ENCODE measurements at places on chromosomes 16 and 17.

- DNase-seq: no peak
Observed at GRCh38 chr16:9055661-9056060, 35.8 kb upstream of the HAPSTR1 start.

GRCh38 chr16:50735629-50736122, 6.2 kb upstream of the CYLD start:
- no peak for DNase-seq

DNA sequence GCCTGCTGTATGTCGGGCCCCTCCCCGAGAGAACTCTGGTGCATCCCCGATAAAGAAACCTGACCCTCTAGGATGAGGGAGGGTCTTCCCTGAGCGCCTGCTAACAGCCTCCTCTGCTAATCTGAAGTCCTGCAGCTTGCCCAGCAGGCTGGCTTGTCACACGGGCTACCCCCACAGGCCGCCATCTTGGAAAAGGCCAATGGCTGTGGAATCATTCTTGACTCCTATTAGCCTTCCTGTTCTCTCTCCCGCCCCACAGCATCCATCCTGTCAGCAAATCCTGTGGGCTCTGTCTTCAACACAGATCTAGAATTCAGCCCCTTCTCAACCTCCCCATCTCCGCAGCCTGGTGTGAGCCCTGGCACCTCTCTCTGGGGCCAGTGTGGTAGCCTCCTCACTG, 12.0 kb downstream of the IL4R start:
- DNase-seq: no peak

DNA sequence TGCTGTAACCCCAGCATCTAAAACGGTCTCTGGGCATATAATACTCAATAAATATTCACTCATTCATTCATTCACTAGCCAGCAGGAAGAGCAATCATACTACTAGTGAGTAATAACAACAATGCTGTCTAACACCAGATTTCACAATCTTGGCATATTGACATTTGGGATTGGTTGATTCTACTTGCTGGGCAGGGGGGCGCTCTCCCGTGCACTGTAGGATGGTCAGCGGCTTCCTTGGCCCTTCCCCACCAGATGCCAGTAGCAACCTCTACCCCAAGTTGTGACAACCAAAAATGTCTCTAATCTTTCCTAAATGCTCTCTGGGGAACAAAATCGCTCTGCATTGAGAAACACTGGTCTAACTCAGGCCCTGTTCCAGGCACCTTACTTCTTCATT, 20.7 kb downstream of the WFDC1 start:
- no peak for DNase-seq

GRCh38 chr17:76091526-76092286, 11.9 kb downstream of the EXOC7 start:
- no peak for DNase-seq

- DNase-seq: no peak
Observed at GRCh38 chr16:4515611-4516233, 22.9 kb downstream of the CDIP1 start.

- no peak for DNase-seq
Observed at GRCh38 chr17:17142556-17142955, 63.6 kb downstream of the PLD6 start.

DNA sequence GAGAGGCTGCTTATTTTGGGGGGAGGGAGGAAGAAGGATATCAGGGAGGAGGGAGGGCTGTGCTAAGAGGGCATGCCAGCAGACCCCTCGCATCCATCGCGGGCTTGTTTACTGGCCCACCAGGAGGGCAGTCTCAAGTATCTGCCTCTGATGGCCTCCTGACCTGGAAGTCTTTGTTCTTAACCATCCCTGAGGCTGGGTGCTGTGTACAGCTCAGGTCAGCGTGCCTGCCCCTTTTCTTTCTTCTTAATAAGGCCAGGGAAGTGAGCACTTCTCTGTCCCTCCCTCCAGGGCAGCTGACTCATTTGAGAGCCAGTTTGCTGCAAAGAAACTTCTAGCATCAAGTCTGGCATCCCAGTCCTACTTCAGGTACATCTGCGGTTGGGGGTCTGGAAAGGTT, 157.0 kb downstream of the CCDC182 start:
- DNase-seq: no peak

DNA sequence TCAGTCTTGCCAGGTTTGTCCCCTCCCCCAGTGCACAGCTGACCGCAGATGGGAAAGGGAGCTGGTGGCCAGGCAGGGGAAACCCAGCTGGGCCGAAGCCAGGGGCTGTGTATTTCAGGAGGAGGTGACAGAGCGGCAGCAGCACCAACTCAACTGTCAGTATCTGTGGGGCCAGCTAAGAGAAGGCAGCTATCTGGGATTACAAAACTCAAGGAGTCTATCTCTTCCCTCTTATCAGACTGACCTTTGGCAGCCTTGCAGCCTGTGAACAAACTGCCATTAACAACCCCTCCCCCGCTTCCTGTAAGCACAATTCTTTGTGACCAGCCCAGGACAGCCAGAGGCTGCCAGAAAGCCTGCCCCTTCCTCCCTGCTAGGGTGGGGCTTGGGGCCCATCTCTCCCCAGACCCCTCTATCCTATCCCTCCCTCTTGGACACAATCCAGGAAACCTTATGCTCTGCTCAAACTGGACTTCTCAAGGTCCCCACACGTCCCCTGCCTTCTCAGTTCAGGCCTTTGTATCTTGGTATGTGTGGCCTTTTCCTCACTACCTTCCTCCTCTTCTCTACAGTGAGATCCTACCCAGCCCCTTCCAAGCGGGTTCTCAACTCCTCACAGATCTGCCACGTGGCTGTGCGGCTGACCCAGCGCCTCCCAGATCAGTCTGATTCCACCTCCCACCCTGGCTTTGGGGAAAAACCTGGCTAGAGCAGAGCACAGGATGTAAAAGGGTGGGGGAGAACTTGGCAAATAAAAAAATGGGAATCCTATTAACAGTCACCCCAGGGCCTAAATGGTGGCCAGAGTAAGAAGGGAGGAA, 10.5 kb downstream of the ST3GAL2 start:
- peak; percentile 47 for DNase-seq

GRCh38 chr17:10757647-10758046, 27.8 kb upstream of the TMEM220 start:
- no peak for DNase-seq

DNA sequence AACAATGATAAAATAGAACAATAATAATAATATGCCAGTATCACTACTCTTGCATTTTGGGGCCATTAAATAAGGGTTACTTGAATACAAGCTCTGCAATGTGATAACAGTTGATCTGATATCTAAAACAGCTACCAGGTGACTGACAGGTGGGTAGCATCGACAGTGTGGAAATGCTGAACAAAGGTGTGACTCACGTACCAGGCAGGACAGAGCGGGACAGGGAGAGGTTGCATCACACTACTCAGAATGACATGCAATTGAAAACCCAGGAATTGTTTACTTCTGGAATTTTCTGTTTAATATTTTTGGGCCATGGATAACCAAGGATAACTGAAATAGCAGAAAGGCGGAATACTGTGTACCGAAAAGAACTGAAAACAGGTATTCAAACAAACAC, 15.8 kb upstream of the ZNF19 start:
- no peak for DNase-seq

- DNase-seq: no peak
Observed at GRCh38 chr16:81485824-81486539, 41.4 kb downstream of the CMIP start.

DNA sequence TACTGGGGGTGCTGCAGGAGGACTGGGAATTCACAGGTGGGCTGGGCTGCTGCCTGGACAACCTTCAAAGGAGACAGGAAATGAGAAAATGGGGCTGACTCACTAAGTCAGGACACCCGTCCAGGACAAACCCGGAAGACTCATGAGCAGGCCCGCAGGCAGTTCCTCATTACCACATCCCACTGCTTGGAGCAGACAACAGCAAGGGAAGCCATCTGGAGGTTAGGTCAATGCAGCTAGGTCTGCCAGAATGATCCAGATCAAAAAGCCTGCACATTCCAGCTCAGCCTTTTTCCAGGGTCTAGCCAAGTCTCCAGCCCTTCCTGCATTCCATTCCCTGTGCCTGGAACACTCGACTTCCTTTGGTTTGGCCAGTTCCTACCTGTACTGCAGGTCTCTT, 536.5 kb upstream of the CDH11 start:
- no peak for DNase-seq

DNA sequence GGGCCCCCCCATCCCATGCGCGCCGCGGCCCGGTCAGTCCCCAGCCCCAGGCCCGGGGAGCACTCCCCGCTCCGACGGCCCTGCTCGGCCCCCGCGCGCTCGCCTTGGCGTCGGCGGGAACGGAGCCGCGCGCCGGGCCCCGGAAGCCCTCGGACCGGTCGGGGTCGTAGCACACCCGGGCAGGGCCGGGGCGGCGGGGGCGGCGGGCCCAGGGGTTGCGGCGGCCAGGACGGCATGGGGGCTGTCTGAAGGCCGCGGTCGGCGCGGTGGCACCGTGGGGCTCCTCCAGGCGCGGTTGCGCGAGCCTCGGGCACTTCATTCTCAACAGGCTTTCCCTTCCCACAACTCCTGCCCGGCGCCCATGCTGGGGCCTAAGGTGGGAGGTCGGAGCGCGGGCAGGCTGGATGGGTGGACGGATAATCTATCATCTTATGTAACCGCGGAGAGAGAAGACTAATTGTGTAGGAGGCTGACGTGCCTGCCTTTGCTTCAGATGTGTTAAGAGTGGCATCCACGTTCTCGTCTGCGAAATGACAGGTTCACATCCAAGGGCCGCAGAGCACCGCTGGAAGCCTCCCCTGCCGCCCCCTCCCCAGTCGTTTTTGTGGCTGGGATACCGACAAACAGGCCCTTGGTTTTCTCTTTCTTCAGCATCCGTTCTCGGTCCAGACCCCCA, 708 bp downstream of the BAIAP2 start:
- no peak for DNase-seq

- DNase-seq: no peak
Observed at GRCh38 chr17:43822570-43823190, 10.3 kb downstream of the MPP3 start.

GRCh38 chr16:66366433-66367299, at the start of gene CDH5:
Gene CDH5, plus strand, starts transcription at chr16:66366691. Its CDS starts 12,647 bp downstream, at chr16:66379338.
- DNase-seq: no peak

DNA sequence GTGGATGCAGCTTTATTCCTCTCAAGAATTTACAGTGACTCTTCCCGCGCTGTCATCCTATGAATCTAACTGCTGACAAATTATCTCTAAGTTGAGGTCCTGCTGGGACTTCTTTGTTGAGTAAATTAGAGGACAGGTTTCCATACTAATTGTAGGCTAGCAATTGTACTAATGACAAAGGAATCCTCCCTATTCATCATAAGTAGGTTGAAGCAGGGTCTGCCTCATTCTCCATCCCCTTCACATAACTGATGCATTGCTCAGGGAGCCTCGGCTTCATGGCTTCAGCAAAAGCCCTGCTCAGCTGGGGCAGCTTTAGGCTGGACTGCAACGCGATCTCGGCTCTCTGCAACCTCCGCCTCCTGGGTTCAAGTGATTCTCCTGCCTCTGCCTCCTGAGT, 83.1 kb upstream of the IRX6 start:
- DNase-seq: no peak

- no peak for DNase-seq
Observed at GRCh38 chr17:43309505-43310332, 75.9 kb upstream of the RNU2-1 start.

DNA sequence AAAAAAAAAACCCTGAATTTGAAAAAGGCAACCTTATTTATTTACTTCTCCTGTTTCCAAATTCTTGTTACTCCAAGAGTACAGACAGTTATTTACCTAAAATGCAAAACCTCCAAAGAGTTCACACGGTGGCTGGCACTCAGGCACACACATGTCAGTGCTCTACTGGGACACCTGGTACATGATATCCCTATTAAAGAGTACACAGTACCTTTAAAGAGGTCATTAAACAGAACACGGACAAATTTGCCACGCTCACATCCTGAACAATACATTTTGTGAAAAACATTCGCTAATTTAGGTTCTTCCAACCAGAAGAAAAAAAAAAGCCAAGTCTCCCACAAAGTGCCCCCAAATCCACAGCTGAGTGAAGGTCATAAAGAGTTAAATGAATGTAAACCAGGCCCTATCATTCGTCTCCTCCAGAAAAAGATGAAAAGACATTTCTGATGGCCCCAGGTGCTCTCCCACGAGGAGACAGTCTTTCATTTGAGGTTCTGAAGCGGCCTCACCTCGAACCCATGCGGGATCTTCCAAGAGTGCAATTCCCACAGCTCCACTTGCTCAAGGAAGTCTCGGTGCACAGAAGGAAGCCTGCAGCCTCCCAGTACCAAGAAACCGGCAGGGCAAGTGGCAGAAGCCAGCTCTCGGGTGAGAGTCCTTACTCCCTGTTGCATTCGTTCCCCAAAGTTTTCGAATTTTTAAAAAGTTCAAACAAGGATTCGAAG, 993 bp downstream of the ERN1 start:
- no peak for DNase-seq

DNA sequence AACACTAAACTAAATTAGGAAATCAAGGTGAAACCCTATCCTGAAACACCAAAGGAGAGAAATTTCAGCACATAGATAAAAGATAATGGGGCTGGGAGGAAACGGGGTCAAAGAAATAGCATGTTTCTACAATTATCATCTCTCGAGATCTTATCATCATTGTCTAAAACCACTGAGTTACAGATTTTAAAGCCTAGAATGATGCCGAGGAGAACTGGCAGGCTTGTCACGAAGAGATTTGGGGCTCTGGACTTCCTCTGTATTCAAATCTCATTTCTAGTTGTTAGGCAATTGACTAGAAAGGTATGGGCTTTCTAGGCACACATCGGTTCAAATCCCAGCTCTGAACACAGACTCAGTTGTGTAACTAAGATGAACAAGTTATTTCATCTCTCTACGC, 9.3 kb downstream of the PDZD9 start:
- no peak for DNase-seq

DNA sequence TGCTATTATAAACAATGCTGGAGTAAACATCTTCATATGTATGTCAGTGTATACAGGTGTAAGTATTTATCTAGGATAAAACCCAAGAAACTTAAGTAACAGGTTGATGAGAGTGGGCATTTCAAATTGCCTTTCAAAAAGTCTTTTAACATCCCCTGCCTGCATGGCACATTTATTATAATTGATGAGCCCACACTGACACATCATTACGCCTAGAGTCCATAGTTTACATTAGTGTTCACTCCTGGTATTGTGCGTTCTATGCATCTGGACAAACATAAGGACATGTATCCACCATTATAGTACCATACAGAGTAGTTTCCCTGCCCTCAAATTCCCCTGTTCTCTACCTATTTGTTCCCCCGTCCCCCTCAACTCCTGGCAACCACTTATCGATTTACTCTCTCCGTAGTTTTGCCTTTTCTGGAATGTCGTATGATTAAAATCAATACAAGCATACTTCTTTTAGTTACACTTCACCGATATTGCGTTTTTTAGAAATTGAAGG, 53.7 kb downstream of the NACA2 start:
- DNase-seq: no peak

GRCh38 chr16:82192665-82193064, 22.6 kb upstream of the MPHOSPH6 start:
- DNase-seq: peak; percentile 29

DNA sequence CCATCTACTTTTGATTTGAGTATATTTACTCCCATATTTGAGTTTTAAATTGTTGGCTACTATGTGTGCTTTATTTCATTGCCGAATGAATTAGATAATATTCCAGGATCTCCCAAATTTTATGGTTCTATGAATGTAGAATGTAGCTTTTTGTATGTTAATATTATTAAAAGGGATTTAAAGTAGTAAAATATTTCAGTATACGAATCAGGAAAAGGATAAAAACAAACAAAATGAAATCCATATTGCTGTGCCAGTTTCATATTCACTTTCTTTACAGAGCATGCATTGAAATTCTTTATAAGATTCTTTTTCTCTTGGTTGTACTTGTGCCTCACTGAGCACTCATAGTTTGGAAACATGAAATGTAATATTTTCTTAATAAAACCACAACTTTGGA, 155.1 kb downstream of the CHD9 start:
- no peak for DNase-seq
